ENCODE measurements at places on chromosomes 3 and 15. TPM values are rescaled to one million over a fixed set of nuclear protein-coding genes. Genes with fewer than 3 reads are reported as not detected.

- H3K27me3 ChIP-seq, result no peaks in the 10 kb centered on the region
- no peaks in the 10 kb centered on the region for H3K36me3 ChIP-seq
- no peak overlapping the region for H3K4me3 ChIP-seq
- no peak for DNase-seq
- peaks cover 8% of the 10 kb centered on the region for H3K4me1 ChIP-seq
Observed at GRCh38 chr3:128875556-128876120, 3.8 kb upstream of the ACAD9 start.

GRCh38 chr3:42658091-42658770 lies 4.7 kb downstream of the ZBTB47 start:
- no peak overlapping the region for H3K4me3 ChIP-seq
- peaks cover 31% of the 10 kb centered on the region for H3K4me1 ChIP-seq
- H3K27ac ChIP-seq, result no peak overlapping the region
- H3K27me3 ChIP-seq, result no peaks in the 10 kb centered on the region
- DNase-seq, result no peak
- H3K36me3 ChIP-seq, result no peaks in the 10 kb centered on the region

GRCh38 chr3:178969004-178969700 lies 102.5 kb downstream of the ZMAT3 start:
- no peak overlapping the region for H3K4me3 ChIP-seq
- H3K36me3 ChIP-seq, result no peaks in the 10 kb centered on the region
- H3K4me1 ChIP-seq, result peaks cover 13% of the 10 kb centered on the region
- H3K27ac ChIP-seq, result no peak overlapping the region
- DNase-seq, result no peak
- H3K27me3 ChIP-seq, result no peaks in the 10 kb centered on the region

GRCh38 chr3:64739971-64740631 lies 52.3 kb upstream of the ADAMTS9 start:
- DNase-seq, result no peak
- no peaks in the 10 kb centered on the region for H3K36me3 ChIP-seq
- no peak overlapping the region for H3K4me3 ChIP-seq
- no peak overlapping the region for H3K27ac ChIP-seq

DNA sequence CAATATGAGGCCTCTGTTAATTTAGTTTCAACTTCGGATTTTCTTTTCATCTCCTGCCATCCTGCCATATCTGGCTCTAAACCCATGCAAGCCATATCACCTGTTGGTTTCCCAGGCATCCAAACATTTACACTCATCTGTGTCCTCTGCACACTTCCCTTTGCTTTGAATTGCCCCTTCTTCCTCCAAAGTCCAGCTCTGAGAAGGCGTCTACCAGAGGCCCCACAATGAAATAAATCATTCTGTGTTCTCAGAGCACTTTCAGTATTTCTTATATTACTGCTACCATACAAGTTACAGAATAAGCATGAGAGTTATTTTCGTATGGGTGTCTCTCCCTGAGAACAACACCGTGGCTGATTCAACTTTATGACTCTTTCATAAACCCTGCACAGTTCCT lies 12.9 kb upstream of the ABHD17C start:
- H3K27me3 ChIP-seq, result no peaks in the 10 kb centered on the region
- peaks cover 11% of the 10 kb centered on the region for H3K4me1 ChIP-seq
- no peak overlapping the region for H3K4me3 ChIP-seq
- no peak for DNase-seq

GRCh38 chr15:69422336-69422895 lies 8.3 kb downstream of the KIF23 start:
- H3K4me1 ChIP-seq, result no peaks in the 10 kb centered on the region
- no peak overlapping the region for H3K27ac ChIP-seq
- no peak overlapping the region for H3K4me3 ChIP-seq

GRCh38 chr15:101765772-101766456 lies 37.4 kb upstream of the OR4F6 start:
- H3K36me3 ChIP-seq, result no peaks in the 10 kb centered on the region
- no peak overlapping the region for H3K27ac ChIP-seq
- H3K4me1 ChIP-seq, result no peaks in the 10 kb centered on the region
- no peak for DNase-seq

- H3K4me1 ChIP-seq, result peaks cover 37% of the 10 kb centered on the region
- no peak overlapping the region for H3K27ac ChIP-seq
Observed at GRCh38 chr3:38457111-38458003, 3.7 kb downstream of the ACVR2B start.

GRCh38 chr3:149969110-149969939 lies 1.4 kb downstream of the PFN2 start:
- peak overlapping the region; percentile 89 for H3K27ac ChIP-seq
- H3K4me3 ChIP-seq, result peak overlapping the region; percentile 62
- H3K27me3 ChIP-seq, result no peaks in the 10 kb centered on the region
- peaks cover 7% of the 10 kb centered on the region for H3K4me1 ChIP-seq
- peaks cover 34% of the 10 kb centered on the region for H3K36me3 ChIP-seq

DNA sequence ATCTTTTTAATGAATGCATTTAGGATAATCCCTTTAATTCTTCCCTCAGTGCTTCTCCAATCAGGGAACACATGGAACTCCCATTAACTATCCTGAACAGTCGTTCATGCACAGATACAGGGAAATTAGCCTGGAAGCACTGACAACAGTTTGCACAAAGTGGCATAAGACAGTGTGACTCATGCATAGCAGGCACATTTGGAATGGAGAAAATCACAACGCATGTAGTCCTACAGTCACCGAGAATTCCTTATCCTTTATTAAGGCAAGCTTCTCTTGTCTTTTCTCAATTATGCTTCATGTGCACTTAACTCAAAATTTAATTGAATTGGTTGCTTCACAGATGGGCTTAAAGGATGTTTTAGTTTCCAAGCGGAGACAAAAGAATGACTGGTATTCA lies 155.0 kb upstream of the CRBN start:
- no peaks in the 10 kb centered on the region for H3K27me3 ChIP-seq
- H3K4me1 ChIP-seq, result no peaks in the 10 kb centered on the region
- no peak overlapping the region for H3K27ac ChIP-seq
- no peak for DNase-seq
- no peaks in the 10 kb centered on the region for H3K36me3 ChIP-seq
- no peak overlapping the region for H3K4me3 ChIP-seq

GRCh38 chr3:157746391-157746790 lies 243.2 kb upstream of the VEPH1 start:
- H3K27me3 ChIP-seq, result no peaks in the 10 kb centered on the region
- no peak overlapping the region for H3K4me3 ChIP-seq
- H3K4me1 ChIP-seq, result no peaks in the 10 kb centered on the region
- no peak overlapping the region for H3K27ac ChIP-seq
- DNase-seq, result no peak
- H3K36me3 ChIP-seq, result no peaks in the 10 kb centered on the region

GRCh38 chr15:29143909-29144635 lies 125.5 kb downstream of the NSMCE3 start:
- peaks cover 13% of the 10 kb centered on the region for H3K27me3 ChIP-seq
- no peaks in the 10 kb centered on the region for H3K36me3 ChIP-seq
- no peak for DNase-seq
- H3K27ac ChIP-seq, result no peak overlapping the region

GRCh38 chr15:63104727-63105126 lies 16.9 kb upstream of the LACTB start:
- DNase-seq, result no peak
- no peak overlapping the region for H3K4me3 ChIP-seq
- peaks cover 10% of the 10 kb centered on the region for H3K4me1 ChIP-seq
- no peaks in the 10 kb centered on the region for H3K27me3 ChIP-seq

- no peak overlapping the region for H3K4me3 ChIP-seq
- peaks cover 29% of the 10 kb centered on the region for H3K4me1 ChIP-seq
- H3K36me3 ChIP-seq, result no peaks in the 10 kb centered on the region
- no peaks in the 10 kb centered on the region for H3K27me3 ChIP-seq
- no peak overlapping the region for H3K27ac ChIP-seq
Observed at GRCh38 chr3:30286811-30287210, 319.6 kb upstream of the TGFBR2 start.

DNA sequence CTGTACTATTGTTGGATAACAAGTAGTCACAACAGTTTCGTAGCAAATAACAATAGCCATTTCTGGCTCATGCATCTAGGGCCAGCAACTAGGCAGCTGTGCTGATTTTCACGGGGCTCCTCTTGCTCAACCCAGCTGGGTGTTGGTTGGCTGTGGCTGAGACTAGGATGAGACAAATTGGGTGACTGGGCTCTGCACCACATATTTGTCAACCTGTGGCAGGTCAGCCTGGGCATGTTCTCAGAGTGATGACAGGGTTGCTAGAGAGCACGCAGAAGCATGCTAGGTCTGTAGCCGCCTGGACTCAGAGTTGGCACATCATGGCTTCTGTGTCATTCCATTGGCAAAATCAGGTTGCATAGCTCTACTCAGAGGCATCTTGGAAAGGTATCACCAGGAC lies 175.9 kb downstream of the OTOL1 start:
- H3K27me3 ChIP-seq, result no peaks in the 10 kb centered on the region
- no peak for DNase-seq
- H3K4me3 ChIP-seq, result no peak overlapping the region
- no peaks in the 10 kb centered on the region for H3K4me1 ChIP-seq
- H3K36me3 ChIP-seq, result no peaks in the 10 kb centered on the region
- no peak overlapping the region for H3K27ac ChIP-seq

The CALML4 gene
- 8.5 TPM for total RNA-seq

The ALG1L2 gene
- 0.44 TPM for total RNA-seq

The MDFIC2 gene
- total RNA-seq, result not detected

Data from HCT116 (cell line).